Activated naive CD8-positive, alpha-beta T cell treated with anti-CD3 and anti-CD28 coated beads for 36 hours (primary cell): ENCODE measurements at places on chromosomes 1 and 21. TPM values are rescaled to one million over a fixed set of nuclear protein-coding genes. Genes with fewer than 3 reads are reported as not detected.
A peak's percentile ranks its signal among the peaks of the same experiment; 100 is the strongest.

Gene OR10J1
- total RNA-seq: not detected

GRCh38 chr1:156559086-156559796 is 13.1 kb downstream of the IQGAP3 start:
- no peak for DNase-seq
- H3K27me3 ChIP-seq: no peaks in the 10 kb centered on the region
- H3K4me3 ChIP-seq: no peak overlapping the region
- peaks cover 2% of the 10 kb centered on the region for H3K36me3 ChIP-seq

- peaks cover 2% of the 10 kb centered on the region for H3K36me3 ChIP-seq
- no peak overlapping the region for H3K4me3 ChIP-seq
- peaks cover 7% of the 10 kb centered on the region for H3K4me1 ChIP-seq
- no peak overlapping the region for H3K27ac ChIP-seq
- H3K27me3 ChIP-seq: no peaks in the 10 kb centered on the region
Observed at GRCh38 chr21:14697769-14698168, 151.7 kb upstream of the SAMSN1 start.

GRCh38 chr1:226520640-226521355 is 27.8 kb upstream of the STUM start:
- no peaks in the 10 kb centered on the region for H3K36me3 ChIP-seq
- H3K4me3 ChIP-seq: no peak overlapping the region
- no peaks in the 10 kb centered on the region for H3K4me1 ChIP-seq

Gene CCSAP
- total RNA-seq: 7.6 TPM

DNA sequence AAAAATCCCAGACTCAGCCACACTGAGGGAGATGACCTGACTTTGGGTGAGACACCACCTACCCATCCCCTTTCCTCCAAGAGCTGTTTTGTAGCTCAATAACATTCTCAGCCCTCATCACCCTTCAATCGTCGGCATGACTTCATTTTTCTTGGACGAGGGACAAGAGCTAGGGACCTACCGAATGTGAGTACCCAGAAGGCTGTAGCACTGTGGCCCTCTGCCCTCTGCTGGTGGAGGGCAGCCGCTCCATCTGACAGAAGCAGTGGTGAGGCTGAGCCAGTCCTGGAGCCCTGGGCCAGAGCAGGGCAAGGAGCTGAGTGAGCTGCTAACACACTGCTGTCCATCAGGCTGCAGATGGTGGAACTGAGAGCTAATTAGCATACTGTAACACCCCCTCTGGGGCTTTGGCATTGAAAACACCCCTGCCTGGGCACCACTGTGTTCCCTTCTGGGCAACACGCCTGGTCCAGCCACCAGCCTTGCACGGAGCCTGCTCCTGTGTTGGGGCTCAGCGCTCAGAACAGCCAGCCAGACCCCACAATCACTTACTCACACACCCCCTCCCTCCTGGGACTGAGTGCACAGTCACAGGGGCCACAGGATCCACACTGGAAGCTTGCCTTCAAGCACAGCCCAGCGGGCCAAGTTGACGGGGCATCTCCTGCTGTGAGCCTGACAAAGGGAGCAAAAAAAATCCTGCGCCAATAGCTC is 18.3 kb upstream of the ALPL start:
- peaks cover 22% of the 10 kb centered on the region for H3K27me3 ChIP-seq
- peaks cover 5% of the 10 kb centered on the region for H3K4me1 ChIP-seq
- H3K4me3 ChIP-seq: no peak overlapping the region

DNA sequence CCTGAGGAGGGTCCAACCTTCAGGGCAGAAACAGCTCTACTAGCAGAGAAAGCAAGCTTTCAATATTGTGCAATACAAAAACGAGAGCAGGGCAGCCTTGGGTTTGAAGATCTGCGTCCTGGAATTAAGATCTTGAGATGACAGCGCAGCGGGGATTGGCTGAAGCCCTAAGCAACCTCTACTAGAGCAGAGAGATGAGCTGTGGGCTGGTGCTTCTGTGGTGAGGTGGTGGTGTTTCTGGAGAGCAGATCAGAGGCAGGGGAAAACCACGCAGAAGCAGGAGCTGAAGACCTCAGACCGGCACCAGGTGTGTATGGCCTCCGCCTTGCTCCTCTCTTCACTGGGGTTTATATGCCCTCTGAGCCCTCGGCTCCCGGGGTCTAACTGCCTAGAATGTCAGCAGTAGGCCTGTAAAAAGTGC is 12.5 kb downstream of the TRAF3IP3 start:
- H3K4me3 ChIP-seq: no peak overlapping the region
- DNase-seq: peak; percentile 87

GRCh38 chr1:238340989-238341388 is 450.3 kb upstream of the ZP4 start:
- no peaks in the 10 kb centered on the region for H3K27me3 ChIP-seq
- H3K36me3 ChIP-seq: no peaks in the 10 kb centered on the region
- H3K4me3 ChIP-seq: no peak overlapping the region
- H3K27ac ChIP-seq: no peak overlapping the region
- H3K4me1 ChIP-seq: no peaks in the 10 kb centered on the region
- DNase-seq: no peak

Gene ADCY10
- not detected for total RNA-seq

Gene ALPL
- not detected for total RNA-seq

GRCh38 chr1:24315391-24315790 is 3.8 kb upstream of the GRHL3 start:
- H3K27me3 ChIP-seq: peaks cover 53% of the 10 kb centered on the region
- peaks cover 20% of the 10 kb centered on the region for H3K4me1 ChIP-seq
- H3K27ac ChIP-seq: no peak overlapping the region
- DNase-seq: no peak

DNA sequence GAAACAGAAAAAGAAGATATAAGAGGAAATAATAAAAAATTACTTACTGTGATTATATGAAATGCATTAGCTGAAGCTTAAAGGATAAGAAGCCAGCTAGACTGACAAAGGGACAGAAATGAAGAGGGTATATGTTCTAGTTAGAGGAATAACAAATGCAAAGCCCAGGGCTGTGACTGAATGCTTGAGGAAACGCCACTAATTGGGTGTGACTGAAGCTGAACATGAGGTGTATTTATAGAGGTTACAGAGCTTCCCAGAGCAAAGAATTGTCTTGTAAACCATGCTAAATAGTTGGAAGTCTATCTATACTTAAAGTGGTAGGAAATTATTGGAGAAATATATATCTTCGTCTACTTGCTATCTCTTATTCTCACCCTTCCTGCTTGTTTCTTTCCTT is 77.7 kb upstream of the PLPPR5 start:
- no peaks in the 10 kb centered on the region for H3K36me3 ChIP-seq
- H3K4me1 ChIP-seq: no peaks in the 10 kb centered on the region
- DNase-seq: no peak
- no peak overlapping the region for H3K4me3 ChIP-seq
- no peaks in the 10 kb centered on the region for H3K27me3 ChIP-seq
- H3K27ac ChIP-seq: no peak overlapping the region

DNA sequence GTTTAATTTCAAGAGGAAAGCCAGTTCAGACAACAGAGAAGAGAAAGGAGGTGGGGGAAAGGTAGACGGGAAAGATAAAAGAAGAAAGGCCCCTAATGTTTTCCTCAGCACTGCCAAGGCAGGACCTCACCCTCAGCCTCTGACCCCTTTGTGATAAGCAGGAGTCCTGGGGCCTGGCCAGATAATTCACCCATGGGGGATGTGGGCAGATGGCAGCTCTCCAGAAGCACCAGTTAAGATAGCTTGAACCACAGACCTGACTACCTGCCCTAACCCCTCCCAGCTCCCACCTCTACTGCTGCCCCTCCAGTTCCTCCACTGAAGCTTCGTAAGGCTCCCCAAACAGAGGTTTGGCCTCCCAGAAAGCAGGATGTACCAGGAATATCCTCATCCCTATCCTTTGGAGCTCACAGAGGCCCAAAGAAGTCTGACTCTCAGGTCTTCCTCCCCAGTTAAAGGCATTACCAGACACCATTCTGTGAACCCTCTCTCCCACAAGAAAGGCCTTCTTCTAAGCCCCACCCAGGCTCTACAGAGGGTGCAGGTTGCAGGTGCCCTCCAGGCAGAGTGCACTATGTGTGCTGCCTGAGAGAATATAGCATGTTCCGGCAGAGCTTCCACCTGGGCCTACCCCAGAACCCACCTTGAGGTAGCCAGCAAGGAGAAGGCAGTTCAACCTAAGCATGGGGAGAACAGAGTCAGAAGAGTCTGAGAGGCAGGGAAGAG is 9.2 kb upstream of the SNAPIN start:
- H3K27me3 ChIP-seq: no peaks in the 10 kb centered on the region
- peak overlapping the region; percentile 81 for H3K27ac ChIP-seq
- DNase-seq: no peak
- H3K4me3 ChIP-seq: peak overlapping the region; percentile 33

Gene IL23R
- total RNA-seq: 0.08 TPM

- H3K36me3 ChIP-seq: no peaks in the 10 kb centered on the region
- H3K4me1 ChIP-seq: peaks cover 9% of the 10 kb centered on the region
- DNase-seq: no peak
- H3K27ac ChIP-seq: no peak overlapping the region
Observed at GRCh38 chr1:111283838-111284237, 6.8 kb upstream of the CHIA start.

GRCh38 chr1:86382878-86383277 is 13.2 kb downstream of the ODF2L start:
- no peak overlapping the region for H3K27ac ChIP-seq
- H3K4me3 ChIP-seq: no peak overlapping the region
- H3K4me1 ChIP-seq: peaks cover 5% of the 10 kb centered on the region
- H3K27me3 ChIP-seq: no peaks in the 10 kb centered on the region
- H3K36me3 ChIP-seq: peaks cover 5% of the 10 kb centered on the region

- H3K4me1 ChIP-seq: no peaks in the 10 kb centered on the region
- H3K36me3 ChIP-seq: no peaks in the 10 kb centered on the region
- no peak overlapping the region for H3K27ac ChIP-seq
- no peak overlapping the region for H3K4me3 ChIP-seq
- no peaks in the 10 kb centered on the region for H3K27me3 ChIP-seq
Observed at GRCh38 chr1:14682941-14683621, 84.6 kb downstream of the KAZN start.
